HTR-8/SVneo (cell line): ENCODE measurements at places on chromosomes 6 and 20.

DNA sequence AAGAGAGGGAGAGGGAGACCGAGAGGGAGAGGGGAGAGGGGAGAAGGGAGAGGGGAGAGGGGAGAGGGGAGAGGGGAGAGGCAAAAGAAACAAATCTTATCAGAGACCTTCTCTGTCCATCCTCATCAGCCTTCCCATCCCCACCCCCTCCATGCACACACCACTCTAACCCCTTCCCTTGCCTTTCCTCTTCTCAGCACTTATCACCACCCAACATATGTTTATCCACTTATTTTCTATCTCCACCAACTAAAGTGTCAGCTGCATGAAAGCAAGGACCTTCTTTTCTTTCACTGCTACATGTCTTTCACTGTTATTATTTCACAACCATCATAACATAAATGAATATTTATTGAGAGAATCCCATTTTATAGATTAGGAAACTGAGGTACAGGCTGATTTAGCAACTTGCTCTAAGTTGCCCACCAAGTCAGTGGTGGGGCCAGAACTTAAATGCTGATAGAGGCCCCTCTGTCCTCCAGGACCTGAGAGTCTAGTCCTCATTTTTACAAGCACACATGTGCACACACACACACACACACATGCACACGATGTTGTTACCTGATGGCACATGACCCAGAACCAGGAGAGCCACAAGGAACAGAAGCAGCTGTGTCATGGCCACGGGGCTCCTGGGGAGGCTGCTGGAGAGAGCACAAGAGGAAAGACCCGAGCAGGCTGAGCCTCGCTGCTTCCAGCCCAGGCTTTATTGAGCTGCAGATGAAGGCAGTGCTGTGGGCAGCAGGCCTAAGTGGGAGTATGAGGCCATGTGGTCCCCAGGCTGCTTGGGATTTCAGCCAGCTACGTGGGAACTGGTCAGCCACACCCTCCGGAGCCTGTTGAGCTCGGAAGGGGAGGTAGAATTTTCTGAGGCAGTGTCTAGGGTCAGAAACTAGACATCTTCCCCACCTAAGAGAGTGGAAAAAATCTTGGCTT, 2.3 kb downstream of the DEFB124 start:
- no peak for DNase-seq

GRCh38 chr20:17226410-17227218, at the start of gene PCSK2:
Gene PCSK2 (plus strand): TSS chr20:17227040. CDS start chr20:17227306, 266 bp downstream.
- DNase-seq, result no peak

DNA sequence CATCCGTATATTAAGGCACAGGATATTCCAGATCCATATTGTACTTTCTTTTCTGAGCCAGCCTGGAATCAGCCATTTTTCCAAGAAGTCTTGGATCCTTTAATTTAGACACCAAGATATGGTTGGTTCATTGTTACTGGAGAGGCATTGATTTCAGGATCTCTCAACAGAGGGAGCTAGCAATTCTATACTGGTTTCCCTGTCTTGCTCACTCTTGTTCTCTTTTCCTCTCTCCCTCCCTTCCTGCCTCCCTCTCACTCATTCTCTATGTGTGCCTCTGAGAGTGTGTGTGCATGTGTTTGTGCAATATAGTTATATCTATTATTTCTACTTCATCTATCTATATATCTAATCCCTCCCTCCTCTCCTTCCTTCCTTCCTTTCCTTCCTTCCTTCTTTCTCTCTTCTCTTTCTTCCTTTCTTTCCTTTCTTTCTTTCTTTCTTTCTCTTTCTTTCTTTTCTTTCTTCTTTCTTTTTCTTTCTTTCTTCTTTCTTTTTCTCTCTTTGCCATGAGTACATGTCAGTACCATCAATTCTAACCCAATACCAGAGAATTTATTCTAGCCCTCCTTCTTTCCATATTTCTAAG, 299.1 kb downstream of the EPHA7 start:
- DNase-seq, result no peak

GRCh38 chr6:161076181-161076677, 84.7 kb downstream of the MAP3K4 start:
- DNase-seq, result no peak

DNA sequence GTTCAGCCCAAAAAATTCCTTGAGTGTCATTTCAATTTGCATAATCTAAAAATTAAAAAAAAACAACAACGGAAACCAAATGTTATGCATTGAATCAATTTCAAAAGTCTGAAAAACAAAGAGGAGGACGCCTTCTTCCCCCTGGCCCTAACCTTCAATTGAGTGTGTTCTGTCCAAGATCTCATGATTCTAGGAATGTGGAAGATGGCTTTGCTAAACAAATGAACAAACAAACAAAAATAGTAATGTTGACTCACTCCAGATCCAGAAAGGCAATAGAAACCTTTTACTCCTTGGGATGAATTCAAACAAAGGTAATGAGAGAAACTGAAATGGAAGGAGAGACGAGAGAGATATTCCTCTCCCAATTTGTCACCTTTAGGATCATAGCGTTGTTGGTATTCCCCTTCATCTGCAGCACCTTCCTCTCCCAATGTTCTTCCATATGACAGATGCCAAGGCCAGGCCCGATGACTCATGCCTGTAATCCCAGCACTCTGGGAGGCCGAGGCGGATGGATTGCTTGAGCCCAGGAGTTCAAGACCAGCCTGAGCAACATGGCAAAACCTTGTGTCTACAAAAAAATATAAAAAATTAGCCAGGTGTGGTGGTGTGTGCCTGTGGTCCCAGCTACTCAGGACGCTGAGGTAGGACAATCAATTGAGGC, 109.2 kb upstream of the ADGRF1 start:
- no peak for DNase-seq

DNA sequence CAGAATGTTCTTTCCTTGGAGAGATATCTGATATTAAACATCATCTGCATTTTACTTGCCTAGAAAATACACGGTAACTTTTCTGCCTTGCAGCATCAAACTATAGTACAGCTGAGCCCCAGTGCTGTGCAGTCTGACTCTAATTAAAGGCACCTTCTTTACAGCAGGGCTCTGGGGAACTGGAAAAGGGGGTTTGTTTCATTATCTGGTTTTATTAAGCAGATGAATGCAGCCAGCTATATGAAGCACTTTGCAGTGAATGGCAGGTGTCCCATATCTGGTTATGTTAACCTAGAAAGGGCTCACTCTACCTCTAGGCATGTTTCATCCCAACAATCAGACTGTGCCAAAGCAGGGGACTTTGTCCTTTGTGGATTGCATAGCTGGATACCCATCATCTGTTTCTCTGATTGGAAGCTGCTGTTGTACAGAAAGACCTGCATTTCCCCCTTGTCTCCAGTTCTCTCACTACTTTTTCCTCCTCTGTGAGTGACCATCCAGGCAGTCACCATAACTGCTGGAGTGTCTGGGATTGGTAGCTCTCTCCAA, 39.6 kb upstream of the CMTR1 start:
- no peak for DNase-seq

GRCh38 chr6:28489366-28490204, 26.0 kb downstream of the GPX6 start:
- peak; percentile 86 for DNase-seq

- DNase-seq, result no peak
Measured at GRCh38 chr6:24961852-24962251, 26.1 kb upstream of the RIPOR2 start.

GRCh38 chr6:89596056-89596455, 42.5 kb downstream of the LYRM2 start:
- DNase-seq, result no peak

DNA sequence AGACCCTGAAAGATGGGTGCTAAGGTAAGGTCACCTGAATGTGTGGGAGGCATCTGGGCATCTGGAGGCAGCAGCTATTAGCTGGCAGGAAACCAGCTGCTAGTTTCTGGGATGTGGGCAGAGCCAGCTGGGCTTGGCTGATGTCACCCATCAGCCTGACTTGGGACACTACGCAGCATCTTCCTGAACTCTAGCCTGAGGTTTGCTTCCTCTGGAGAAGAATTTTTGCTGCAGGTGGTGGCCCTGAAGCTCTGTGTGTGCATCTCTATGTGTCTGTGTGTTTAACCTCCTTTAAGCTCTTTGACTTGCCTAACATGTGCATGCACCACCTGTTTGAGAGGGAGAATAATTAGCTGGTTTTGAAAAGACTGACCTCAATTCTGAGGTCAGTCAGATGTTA, 465.1 kb upstream of the CHD6 start:
- no peak for DNase-seq

GRCh38 chr20:37538003-37538402, 10.3 kb upstream of the BLCAP start:
- DNase-seq, result no peak

- DNase-seq, result no peak
Measured at GRCh38 chr6:17204533-17204932, 76.6 kb upstream of the RBM24 start.

GRCh38 chr20:1851396-1851795, 43.8 kb upstream of the SIRPA start:
- DNase-seq, result no peak

DNA sequence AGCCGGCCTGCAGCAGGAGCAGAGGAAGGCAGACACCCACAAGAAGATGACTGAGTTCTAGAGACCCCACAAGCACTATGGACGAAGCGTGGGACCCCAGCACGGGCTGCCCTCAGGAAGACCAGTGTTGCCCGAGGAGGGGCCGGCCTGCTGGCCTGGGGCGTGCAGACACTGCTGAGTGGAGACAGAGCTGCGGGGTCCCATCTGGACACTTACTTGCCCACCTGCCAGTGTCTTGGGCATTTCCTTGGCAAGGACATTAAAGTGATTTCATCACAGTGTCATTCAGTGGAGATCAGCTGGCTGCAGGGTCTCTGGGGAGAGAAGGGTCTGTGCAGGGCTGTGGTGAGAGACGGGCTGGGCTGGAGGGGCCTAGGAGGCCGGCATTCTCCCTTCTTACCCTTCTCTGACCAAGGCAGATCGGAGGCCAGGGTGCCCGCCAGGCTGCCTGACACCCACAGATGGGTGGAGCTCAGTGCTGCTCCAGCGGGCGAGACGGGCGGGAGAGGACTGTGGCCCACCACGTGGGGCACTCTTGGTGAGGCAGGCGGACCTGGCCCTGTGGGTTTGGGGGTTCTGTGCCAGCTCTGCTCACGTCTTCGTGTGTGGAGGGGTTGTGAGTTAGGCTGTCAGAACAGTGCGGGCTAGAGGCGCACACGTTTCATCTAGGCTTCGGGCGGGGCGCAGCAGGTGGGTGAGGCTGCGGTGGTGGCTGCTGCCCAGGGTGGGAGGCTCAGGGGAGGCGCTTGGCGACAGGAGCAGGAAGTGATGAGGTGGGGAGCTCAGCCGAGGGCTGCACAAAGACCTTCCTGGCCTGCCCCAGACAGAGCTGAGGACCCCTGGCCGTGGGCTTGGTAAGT, at the start of gene LIME1:
LIME1 (plus strand) TSS at position 806 of the 860 bp plus-strand sequence. CDS start 886 bp downstream, outside the sequence.
- DNase-seq, result no peak

DNA sequence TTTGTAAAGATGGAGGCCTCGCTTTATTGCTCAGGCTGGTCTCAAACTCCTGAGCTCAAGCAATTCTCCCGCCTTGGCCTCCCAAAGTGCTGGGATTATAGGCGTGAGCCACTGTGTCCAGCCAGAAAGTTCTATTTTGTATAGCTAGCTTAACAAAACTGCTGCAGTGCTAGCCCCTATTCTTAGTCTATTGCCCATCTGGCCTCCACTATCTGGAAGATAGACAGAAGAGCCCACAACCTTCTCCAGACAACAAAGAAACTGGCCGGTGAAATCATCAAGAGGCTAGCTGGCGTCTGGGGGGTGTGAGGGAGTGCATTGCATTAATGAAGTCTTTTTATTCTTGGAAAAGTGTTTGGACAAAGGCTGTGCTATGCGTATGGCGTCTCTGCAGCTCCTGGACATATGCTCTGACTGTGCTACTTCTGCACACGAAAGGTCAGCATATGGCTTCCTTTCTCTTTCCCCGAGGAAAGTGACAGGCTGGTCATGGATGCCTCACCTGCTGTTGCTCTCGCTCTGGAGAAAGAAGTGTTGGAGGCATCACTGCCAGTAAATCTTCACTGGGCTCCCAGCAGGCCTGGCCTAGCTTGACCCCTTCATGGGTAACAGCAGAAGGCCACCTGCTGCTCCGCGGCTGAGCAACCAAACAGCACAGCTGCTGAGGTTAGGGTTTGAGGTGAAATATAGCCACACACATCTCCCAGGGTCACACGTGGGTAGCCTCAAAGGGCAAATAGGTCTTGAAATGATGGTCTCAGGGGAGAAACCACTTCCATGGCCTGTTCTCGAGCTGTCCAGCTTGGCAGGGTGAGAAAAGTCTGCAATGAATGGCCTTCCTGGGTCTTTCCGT, 95.1 kb upstream of the IYD start:
- no peak for DNase-seq

DNA sequence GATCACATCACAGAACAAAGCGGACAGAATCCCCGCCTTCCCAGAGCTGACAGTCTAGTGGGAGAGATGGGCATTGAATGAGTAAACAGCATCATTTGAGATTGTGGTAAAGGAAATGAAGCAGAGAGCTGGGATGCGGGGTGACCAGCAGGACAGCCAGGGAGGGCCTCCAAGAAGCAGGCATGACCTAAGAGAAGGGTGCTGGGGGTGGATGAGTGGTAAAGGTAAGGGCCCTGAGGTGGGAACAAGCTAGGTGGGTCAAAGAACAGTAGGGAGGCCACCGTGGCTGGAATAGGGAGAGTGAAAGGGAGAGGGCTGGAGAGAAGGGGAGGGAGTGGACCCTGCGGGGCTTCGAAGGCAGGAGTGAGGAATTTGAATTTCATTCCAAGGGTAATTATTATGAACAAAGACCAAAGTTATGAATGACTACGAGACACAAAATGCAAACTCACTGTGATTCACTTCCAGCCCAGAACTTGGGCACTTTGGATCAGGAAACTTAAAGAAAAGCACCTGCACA, 61.4 kb downstream of the CEBPB start:
- DNase-seq, result peak; percentile 67

DNA sequence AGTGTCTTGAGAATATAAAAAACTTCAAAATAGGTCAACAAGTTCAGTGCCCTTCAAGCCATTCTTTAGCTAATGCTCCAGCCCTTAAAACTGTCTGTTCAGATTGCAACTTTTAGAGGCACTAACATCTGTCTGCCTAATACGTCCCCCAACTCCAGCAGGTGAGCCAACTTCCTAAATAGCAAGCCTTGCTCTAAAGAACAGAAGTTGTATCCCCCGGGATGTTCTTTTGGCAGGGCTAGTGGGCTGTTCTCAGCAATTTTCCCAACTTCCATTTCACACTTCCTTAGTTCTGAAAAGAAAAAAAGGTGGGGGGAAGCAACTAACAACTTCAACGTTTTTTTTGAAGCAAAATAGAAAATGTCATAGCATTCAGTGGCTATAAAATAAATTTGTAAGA, 290.0 kb upstream of the PTCHD4 start:
- no peak for DNase-seq

- DNase-seq, result no peak
Measured at GRCh38 chr6:130781557-130781956, 45.6 kb upstream of the SMLR1 start.

GRCh38 chr6:136501514-136501913, 48.7 kb downstream of the MAP7 start:
- no peak for DNase-seq

- DNase-seq, result no peak
Measured at GRCh38 chr20:50196896-50197295, 6.3 kb downstream of the CEBPB start.
